ENCODE measurements at places on chromosomes 1 and 21.

GRCh38 chr1:194410756-194411155, 1224.3 kb upstream of the B3GALT2 start:
- DNase-seq = no peak

GRCh38 chr21:25535849-25536248, 71.4 kb downstream of the MRPL39 start:
- no peak for DNase-seq

- DNase-seq = no peak
These were observed 59.3 kb upstream of the FBXO28 start for GRCh38 chr1:224054611-224055010.

GRCh38 chr1:33032126-33032869, 4.4 kb downstream of the AK2 start:
- no peak for DNase-seq

- DNase-seq = no peak
These were observed 29.5 kb downstream of the DLGAP3 start for GRCh38 chr1:34899906-34900305.

GRCh38 chr1:159250638-159251216, 46.1 kb downstream of the ACKR1 start:
- no peak for DNase-seq

Measured in renal cortex interstitium (tissue), 15 donors.